Stimulated activated naive CD4-positive, alpha-beta T cell treated with Interleukin-2 at 50 U/mL for 16 hours (primary cell): ENCODE measurements at places on chromosomes 2 and 18.

DNA sequence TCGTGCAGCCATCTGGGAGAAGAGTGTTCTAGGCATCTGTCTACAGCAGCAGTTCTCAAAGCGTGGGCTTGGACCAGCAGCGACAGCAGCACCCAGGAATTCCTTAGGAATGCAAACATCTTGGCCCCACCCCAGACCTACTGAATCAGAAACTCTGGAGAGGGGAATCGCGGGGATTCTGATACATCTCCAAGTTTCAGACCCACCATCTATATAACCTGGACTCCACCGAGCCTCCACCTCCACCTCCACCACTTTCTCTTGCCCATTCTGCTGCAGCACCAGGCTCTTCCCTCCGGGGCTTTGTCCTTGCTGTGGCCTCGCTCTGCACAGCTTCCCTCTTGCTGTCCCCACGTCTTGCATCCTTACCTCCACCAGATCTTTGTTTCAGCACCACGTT is 256.4 kb downstream of the BCL2 start:
- no peak for DNase-seq

- DNase-seq: no peak
These were observed 41.2 kb downstream of the SP100 start for GRCh38 chr2:230457073-230457768.

- DNase-seq: no peak
These were observed 190.4 kb upstream of the CCDC150 start for GRCh38 chr2:196449083-196449482.

DNA sequence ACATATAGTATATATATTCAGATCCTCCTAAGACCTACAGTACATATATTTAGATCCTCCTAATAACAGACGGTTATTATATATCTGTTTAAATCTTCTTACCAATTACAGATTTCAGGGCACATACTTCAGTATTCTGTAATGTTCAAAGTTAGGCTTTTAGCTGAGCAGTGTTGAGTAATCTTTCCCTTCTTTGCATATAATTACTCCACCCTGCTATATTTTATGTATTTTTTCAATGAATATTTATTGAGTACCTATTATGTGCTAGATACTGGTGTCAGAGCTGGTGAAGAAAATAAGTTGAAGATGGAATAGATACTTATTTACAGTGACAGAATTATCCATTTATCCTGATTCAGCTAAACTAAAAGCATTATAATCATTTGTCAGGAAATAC is 84.9 kb downstream of the NEB start:
- no peak for DNase-seq

DNA sequence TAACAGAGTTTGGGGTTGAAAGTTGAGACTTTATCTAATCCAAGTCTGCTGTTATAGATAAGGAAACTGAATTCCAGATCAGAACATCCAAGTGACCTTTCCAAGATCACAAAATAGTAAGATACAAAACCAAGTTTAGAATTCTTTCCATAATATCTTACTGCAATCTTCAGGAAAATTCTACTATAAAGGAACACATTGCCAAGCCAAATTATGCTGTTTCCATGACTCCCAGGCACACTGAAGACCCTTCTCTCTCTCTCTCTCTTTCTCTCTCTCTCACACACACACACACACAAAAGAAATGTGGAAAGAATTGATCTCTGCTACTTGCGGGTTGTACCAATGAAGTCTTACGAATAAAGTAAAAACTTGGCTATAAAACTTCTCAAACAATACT is 398.4 kb downstream of the METTL4 start:
- no peak for DNase-seq

DNA sequence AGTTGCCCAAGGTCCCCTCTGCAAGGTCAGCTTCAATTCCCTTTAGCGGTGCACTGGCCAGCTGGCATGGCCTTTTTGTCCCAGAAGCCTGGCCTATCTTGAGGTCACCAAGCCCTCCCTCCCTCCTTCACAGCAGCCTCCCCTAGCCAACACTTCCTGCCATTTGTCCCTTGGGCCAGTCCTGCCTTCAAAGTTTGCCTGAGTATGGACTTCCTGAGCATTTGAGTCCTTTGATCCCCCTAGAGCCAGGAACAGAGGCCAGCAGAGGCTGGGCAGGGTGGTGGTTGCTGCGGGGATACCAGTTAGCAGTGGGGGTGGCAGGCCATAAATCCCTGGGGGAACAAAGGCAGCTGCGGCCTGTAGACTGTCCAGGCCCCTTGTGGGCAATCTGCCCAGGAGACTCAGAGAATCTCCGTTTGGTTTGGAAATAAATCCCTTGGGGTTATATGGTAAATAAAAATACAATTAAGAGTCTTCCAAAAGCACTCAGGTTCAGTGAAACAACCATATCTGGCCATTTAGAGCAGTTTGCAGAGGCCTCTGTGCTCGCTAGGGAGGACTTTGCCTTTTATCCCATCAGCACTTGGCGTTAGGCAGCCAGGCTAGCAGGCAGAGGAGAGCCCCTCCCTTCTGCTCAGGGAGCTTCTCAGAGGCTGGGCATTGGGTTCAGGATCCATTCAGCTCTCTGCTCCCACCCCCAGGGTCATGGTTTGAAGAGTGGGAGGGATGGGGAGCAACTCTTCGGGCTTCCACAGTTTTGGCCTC is 3.1 kb upstream of the HES6 start:
- no peak for DNase-seq

DNA sequence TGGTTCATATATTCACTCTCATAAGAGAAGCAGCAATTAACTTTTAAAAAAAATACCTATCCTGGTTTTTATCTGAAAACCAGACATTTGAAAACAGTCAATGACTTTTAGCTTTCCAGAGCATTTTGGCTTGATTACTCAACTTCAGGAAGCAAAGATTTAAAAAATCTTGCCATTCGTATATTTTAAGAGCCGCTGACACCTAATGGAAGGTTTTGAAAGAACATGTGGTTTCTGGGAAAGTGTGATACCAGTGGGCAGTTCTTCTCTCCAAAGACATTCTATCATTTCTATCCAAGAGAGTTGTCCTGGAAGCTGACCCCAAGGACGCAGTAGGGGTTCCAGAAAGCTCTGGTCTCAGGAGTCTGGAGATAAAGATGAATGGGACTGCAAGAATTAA is 234.7 kb downstream of the TTC32 start:
- no peak for DNase-seq

- DNase-seq: no peak
These were observed 401.4 kb downstream of the ALK start for GRCh38 chr2:29520001-29520400.

- DNase-seq: no peak
These were observed 1.6 kb upstream of the ANKRD44 start for GRCh38 chr2:197312186-197312585.

DNA sequence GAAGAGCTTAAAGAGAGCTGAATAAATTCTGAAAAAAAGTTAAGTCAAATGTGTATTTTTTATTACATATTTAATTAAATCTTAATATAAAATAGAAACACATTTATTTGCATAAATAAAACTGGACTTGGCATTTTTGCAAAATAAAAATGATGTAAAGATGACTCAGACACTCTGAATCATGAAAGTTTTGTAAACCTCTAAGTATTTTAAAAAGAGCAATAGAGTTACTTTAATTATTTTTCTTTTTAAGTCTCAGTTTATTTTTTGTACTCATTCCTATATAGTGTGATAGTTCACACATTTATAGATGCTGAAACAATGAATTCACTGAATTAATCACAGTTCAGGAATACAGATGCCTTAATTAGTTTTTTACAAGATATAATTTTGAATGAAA is 109.9 kb upstream of the DTNA start:
- no peak for DNase-seq

GRCh38 chr18:76379226-76380126 is 115.6 kb downstream of the ZNF516 start:
- DNase-seq: no peak

DNA sequence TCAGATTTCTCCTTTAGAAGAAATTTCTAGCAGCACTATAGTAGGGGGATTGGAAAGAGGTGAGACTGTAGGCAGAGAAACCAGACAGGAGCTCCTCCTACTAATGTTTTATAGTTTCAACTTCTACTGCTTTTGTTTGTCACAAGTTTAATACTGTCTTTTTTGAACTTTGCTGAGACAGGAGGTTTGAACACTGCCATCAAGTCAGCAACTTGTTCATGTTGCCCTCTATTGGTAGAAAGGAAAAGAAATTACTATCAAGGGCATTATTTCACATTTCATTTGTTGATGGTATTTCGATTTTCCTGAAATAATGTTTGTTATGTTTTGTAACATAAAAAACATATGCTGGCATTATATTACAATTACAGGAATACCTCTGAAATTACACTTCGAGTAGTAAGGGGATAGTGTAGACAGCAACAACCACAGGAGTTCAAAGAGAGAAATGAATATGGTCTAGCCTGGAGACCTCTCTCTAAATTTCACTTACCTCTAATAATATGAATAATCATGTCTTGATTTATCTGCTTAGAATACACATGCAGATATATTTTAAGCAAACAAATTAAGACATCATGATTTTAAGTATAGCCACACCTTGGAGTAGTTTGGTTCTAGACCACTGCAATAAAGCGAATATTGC is 12.4 kb upstream of the CCDC88A start:
- no peak for DNase-seq

DNA sequence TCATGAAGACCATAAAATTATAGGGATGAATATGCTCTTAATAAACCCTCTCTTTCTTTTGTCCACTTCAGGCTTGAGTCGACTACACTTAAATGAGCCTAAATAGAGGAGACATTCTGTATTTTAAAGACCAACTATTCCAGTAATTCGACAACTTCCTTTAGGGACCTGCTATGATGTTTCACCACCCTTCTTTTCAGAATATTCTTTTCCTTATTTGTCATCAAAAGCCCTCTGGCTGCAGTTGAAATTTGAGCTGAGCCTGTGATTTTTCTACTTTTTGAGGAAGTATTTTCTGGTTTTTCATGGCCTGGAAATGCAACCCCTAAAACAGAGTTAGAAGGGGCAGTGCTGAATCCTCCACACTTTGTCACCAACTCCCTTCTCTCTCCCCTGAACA is 287.0 kb downstream of the EPHA4 start:
- no peak for DNase-seq

- no peak for DNase-seq
These were observed 14.2 kb downstream of the SIGLEC15 start for GRCh38 chr18:45839414-45840395.
